Activated CD4-positive, alpha-beta memory T cell treated with anti-CD3 and anti-CD28 coated beads, Interleukin-2, amount 10 ng/mL, durations not matched to agents 7 days and 5 days (primary cell): ENCODE measurements at places on chromosomes 5 and 9. TPM values are rescaled to one million over a fixed set of nuclear protein-coding genes. Genes with fewer than 3 reads are reported as not detected.

OR1Q1 gene
- not detected for total RNA-seq

GPR151 gene
- not detected for total RNA-seq

- no peak for DNase-seq
Observed at GRCh38 chr9:96453625-96454024, 3.7 kb downstream of the HABP4 start.

GRCh38 chr5:135110785-135111596, 77.0 kb upstream of the PITX1 start:
- no peak for DNase-seq

ESM1 gene
- 0.76 TPM for total RNA-seq
